Endothelial cell of umbilical vein (primary cell): ENCODE measurements at places on chromosomes 3 and 15. TPM values are rescaled to one million over a fixed set of nuclear protein-coding genes. Genes with fewer than 3 reads are reported as not detected.
A peak's percentile ranks its signal among the peaks of the same experiment; 100 is the strongest.

Gene ALG1L2
- total RNA-seq, result not detected in 2 replicates

Gene APBA2
- 11.1 and 12.7 TPM in 2 replicates for total RNA-seq

Gene BLOC1S6
- 39.2 and 43.4 TPM in 2 replicates for total RNA-seq

Gene FAM174B
- 20.0 and 30.2 TPM in 2 replicates for total RNA-seq

Gene COL8A1
- total RNA-seq, result 217 and 358 TPM in 2 replicates

Gene TEX9
- total RNA-seq, result 1.7 and 2.5 TPM in 2 replicates

Gene KNG1
- not detected in 2 replicates for total RNA-seq

Gene ABCF3
- 65.6 and 68.8 TPM in 2 replicates for total RNA-seq

GRCh38 chr3:66266551-66266950 lies 45.8 kb downstream of the SLC25A26 start:
- no peak for DNase-seq

DNA sequence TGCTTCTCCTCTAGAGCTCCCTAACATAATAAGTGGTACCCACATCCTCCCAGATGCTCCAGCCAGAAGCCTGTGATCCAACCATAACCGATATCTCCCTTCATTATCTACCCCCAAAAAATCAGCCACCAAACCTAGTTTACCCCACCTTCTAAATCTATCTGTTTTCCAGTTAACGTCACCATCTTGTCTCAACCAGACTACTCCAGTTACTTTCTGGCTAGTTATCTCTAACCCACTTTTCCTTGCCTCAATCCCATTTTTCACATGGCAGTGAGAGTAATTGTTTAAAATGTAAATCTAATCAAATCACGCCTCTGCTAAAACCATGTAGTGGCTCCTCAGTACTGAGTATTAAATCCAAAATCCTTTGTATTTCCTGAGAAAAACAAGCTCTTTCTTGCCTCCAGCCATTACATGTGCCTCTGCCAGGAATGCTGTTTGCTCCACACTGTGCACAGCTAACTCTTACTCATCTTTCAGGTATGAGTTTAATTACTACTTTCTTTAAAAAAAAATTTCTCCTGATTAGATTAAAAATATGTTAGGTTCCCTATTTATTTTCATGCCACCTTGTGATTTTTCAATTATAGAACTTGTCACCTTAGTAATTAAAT lies 15.4 kb downstream of the CCDC54 start:
- DNase-seq, result no peak

- DNase-seq, result no peak
Observed at GRCh38 chr3:72682936-72683452, 165.3 kb downstream of the SHQ1 start.

DNA sequence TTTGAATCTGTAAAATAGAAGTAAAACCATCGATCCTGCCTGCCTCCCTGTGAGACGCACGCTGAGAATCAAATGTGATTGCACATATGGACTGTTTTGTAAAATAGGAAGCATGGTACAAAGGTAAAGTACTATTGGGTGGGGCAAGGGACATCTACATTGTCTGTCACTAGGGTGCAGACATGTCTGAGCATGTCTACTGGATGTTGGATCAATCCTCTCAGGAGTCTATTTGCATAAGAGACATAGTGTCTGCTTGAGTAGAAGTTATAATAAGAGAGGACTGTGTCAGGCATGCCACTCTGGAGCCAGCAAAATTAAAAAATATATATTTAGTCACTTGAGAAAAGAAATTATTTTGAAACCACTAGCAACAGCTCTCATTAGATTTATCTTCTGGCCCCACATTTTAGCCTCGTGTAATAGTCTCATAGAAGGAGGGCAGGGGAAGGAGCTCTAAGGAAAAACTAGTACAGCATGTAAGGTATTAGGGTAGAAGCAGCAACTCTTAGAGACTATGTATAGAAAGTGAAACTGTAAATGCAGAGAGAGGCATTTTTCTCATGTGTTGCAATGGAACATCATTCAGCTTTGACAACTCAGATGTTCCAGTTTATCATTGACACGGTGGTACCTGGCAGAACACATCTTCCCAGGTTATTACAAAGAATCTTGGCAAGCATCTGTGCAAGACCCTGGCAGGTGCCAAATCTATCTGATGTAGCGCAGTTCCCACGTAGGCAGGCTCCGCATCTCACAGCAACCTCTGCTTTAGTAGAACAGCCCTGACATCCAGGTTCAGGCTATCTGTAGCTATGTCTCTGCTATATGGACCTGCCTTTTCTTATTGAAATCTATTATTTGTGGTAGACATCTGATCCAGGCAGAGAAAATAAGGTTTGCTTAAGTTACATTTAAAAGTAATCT lies 85.2 kb upstream of the CHL1 start:
- DNase-seq, result no peak

GRCh38 chr15:51589881-51590568 lies 32.5 kb downstream of the DMXL2 start:
- DNase-seq, result no peak

- no peak for DNase-seq
Observed at GRCh38 chr15:58758141-58758540, 8.6 kb upstream of the ADAM10 start.

GRCh38 chr3:4195006-4195405 lies 108.2 kb upstream of the SETMAR start:
- DNase-seq, result no peak

GRCh38 chr15:65839354-65839901 lies 29.9 kb upstream of the RAB11A start:
- peak; percentile 38 for DNase-seq

DNA sequence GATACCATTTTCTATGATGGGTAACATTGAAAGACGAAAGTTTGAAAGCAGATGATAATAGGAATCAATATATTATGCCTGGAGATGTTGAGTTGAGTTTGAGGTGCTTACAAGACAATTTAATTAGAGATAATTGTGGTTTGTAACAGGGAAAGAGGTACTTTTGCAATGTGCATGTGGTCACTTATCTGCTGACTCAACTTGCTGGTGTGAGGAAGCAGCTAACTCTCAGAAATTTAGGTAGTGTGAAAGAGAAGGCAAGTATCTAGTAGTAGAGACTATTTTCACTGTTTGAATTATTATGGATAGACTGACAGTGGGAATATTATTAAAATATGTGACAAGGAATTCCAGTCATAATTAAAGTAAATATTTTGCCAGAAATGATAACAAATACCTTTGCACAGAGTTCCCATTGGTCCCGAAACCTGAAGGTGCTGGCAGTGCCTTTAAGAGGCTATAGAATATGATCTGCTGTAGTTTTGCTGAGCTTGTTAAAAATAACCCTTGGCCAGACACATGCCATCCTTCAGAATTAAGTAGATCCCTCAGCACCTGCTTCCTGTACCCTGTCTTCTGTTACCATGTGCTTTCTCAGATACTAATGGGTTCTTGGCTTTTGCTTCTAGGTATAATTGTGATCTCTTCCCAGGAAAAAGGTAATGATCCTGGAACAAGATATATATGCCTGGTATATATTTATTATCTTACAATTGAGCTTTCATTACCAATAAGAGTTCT lies 315.9 kb downstream of the BCHE start:
- DNase-seq, result no peak

DNA sequence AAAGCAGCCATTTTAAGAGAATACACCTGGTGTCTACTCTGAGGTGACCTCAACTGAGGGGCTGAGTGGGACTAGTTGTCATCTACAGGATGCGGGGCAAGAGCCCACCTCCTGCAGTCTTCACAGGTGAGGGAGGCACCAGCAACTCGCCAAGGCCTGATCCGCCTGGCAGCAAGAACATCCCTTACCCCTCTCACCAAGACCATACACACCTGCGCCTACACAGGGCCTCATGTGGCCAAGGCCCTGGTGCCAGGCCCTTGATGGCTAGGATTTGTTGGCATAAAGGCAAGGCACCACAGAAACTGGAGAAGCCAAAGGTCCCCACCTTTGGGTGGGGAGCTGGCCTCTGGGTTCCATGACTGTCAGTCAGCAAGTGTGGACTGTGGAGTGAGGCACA lies 18.4 kb downstream of the ELP6 start:
- no peak for DNase-seq

GRCh38 chr15:67755264-67755663 lies 70.0 kb upstream of the SKOR1 start:
- no peak for DNase-seq

GRCh38 chr3:41324156-41324475 lies 124.8 kb downstream of the CTNNB1 start:
- no peak for DNase-seq

- peak; percentile 20 for DNase-seq
Observed at GRCh38 chr3:36911990-36912804, 32.7 kb downstream of the TRANK1 start.

- peak; percentile 96 for DNase-seq
Observed at GRCh38 chr3:71035314-71035713, 548.2 kb downstream of the FOXP1 start.

- DNase-seq, result no peak
Observed at GRCh38 chr3:95246413-95246812, 1183.6 kb downstream of the NSUN3 start.

DNA sequence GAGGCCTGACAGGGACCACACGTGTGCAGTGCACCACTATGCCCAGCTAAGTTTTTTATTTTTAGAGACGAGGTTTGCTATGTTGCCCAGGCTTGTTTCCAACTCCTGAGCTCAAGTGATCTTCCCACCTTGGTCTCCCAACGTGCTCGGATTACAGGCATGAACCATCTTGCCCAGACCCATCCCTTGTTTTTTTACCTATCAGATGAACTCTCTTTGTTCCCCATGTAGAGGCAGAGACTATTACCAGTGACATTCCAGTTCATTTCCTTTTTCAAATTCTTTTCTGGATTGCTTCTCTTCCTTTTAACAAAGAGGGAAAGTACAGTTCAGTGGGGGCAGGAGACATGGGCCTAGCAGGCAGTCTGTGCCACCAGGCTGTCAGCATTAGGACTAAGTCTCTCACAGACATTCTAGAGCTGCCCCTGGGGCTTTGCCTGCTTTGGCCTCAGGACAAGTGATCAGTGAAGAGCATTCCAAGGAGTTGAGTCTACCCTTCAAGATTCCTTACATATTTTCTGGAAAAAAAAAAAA lies 103.5 kb upstream of the SLC7A14 start:
- peak; percentile 62 for DNase-seq
